ENCODE measurements at places on chromosomes 13 and 19.

DNA sequence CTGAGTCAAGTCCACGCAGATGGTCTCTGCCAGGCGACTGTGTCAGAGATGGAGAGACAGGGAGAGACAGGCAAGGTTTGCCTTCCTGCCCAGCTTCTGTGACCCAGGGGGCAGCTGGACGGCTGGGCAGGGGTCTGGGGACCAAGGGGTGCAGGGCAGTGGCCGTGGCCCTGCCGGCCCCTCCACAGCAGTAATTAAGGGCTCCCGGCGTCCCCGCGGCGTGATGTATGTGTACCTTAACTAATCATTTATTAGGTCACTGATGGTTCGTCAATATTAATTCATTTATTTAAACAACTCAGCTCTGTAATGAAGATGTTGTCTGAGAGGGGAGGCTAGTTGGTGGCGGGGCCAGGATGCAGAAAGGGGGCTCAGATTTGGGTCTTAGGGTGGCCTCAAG lies 28.6 kb upstream of the TCF3 start:
- no peak for DNase-seq

DNA sequence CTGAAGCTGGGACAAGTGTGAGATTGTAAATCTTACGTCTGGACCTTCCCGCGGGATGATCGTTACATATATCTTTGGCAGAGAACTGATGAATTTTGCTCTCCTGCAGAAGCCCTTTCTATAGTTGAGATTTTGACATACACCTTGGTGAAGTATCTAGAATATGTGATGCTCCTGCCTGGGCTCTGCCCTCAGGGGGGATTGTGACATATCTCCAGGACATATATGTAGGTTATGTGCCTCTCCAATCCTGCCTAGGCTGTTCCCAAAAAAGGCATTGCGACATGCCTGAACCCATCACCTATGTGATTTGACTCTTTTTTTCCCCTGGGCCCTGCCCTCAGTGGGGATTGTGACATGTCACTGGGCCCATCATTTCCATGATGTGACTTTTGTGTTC lies 76.6 kb downstream of the ZNF208 start:
- DNase-seq = no peak

GRCh38 chr13:108270442-108270841 lies 924 bp downstream of the TNFSF13B start:
- DNase-seq = no peak

- DNase-seq = no peak
Observed at GRCh38 chr13:23966691-23967615, 69.7 kb upstream of the C1QTNF9B start.

DNA sequence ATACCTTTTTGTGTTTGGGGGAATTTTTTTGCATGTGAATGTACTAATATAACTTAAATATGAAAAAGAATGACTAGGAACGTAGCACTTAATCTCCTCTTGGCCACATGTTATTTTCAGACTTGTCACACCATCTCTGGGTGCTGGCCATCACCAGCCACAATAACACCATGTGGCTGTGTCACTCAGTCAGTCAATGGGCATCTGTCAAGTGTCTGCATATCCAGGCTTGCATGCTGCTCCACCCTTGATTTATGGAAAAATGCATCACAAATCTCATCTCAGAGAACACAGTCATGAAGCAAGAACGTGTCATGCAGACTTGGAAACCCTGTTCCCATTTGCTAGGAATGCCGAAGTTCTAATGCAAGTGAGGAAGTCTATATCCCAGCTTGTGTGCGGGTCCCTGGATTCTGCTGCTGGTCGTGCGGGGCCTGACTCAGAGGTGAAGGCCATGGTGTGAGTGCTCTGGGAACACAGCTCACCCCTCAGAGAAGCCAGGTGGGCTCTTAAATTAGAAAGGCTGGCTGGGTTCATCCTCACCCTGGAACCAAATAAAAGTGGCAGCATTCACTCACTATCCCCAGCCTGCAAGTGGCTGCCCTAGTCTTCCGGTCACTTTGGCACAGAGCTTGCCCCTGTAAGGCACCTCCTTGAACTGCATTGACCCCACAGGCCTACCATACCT lies 53.6 kb upstream of the ARHGEF7 start:
- DNase-seq = no peak

- DNase-seq = no peak
Observed at GRCh38 chr19:33274663-33275558, 27.4 kb downstream of the CEBPA start.

GRCh38 chr19:33685541-33685940 lies 63.8 kb downstream of the CHST8 start:
- no peak for DNase-seq

DNA sequence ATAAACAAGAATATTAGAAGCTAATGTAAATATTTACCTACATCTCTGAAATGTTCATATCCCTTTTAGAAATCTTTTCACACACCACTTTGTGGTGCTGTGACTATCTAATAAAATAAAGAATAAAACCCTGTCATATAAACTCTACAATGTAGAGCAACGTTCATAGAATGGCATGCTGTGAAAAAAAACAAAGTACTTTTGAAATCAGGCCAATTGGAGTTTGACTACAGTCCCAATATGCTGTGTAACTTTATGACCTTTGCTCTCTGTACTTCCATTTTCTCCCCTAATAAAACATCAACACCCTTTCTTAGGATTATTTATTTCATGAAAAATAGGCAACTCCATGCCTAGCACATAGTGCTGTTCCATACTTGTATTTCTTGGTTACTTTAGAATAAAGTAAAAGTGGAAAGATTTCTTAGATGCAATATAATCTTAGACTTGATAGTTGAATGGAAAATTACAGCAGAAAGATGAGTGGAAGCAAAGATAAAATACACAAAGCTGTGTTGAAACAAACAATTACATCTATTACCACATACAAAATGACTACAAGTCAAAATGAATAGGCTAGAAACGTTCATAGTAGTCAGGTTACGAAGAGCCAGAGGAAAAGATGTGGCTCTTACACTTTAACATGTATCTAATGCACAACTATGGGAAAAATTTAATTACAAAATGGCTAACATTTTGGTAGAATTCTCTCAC lies 613.2 kb upstream of the SLITRK5 start:
- DNase-seq = no peak

DNA sequence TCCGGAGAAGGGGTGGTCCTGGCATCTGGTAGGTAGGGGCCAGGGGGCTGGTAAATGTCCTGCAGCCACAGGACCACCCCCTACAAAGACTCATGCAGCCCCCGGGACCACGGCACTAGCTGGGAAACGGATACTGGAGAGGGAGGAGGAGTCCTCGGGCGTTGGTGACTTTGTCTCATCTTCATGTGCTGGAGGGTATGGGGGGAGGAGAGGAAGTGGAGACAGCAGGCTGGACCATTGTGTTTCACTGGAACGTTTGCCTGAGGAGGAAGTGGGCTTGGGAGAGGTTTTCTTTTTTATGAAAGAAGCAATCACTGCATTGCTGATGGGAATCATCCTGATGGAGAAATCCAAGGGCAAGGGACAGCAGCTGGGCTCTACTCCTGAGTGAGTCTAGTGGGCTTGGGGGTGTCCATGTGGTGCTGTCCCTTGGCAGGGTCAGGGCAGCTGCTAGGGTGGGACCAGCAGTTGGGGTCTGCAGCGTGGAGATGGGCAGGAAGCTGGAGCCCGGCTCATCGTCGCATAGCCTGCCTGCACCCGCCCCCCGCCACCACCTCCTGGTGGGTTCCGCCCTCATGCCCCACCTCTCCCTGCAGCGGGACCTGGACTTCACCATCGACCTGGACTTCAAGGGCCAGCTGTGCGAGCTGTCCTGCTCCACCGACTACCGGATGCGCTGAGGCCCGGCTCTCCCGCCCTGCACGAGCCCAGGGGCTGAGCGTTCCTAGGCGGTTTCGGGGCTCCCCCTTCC lies 1.7 kb upstream of the ADM5 start:
- DNase-seq = no peak

- DNase-seq = no peak
Observed at GRCh38 chr19:2711172-2711874, 8.8 kb upstream of the GNG7 start.

DNA sequence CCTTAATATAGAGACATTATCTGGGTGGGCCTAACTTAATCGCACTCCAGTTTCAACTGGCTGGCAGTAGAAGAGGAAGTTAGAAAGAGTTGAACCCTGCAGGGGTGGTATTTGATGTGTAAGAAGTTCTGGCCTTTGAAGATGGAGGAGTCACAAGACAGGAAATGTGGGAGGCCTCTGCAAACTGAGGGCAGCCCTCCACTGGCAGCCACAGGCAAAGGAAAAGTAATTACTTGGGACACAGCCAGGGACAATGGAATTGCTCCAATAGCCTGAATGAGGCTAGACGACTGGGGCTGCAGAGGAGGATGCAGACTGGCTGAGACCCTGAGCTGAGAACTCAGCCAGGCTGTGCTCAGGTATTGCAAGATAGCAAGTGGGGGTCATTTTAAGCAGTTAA lies 703.3 kb upstream of the ARGLU1 start:
- DNase-seq = no peak

DNA sequence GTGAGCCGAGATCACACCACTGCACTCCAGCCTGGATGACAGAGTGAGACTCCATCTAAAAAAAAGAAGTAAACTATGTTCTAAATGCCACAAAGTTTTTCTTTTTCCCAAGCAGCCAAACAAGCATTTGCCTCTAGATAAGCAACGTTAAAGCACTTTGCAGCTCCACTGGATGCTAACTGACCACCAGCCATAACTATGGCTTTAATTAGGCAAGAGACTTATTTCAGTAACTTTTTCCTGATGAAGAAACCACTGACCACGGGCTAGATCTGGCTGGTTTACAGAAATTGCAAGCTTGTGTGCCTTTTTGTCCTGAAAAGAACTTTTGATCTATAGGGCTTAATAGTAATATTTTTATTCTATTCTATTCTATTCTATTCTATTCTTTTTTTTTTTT lies 22.1 kb downstream of the CD70 start:
- no peak for DNase-seq

DNA sequence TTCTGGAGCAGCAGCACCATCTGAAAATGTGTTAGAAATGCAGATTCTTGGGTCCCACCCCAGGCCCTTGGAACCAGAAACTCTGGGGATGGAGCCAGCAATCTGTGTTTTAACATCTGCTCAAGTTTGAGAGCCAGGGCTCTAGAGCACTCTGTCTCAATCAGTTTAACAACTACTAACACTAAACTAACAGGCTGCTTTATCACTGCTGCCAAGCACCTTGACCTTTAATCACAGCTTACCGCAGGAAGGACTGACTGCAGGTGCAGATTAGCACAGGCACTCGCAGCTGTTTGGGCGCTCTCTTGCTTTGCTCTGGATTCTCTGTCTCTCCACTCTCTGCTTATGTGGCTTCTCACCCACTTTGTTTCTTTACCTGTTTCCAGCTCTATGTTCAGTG lies 163.5 kb downstream of the MTUS2 start:
- no peak for DNase-seq
